ENCODE measurements at places on chromosomes 3 and 15.

- no peak for DNase-seq
Measured at GRCh38 chr3:37137516-37137915, 36.9 kb downstream of the LRRFIP2 start.

DNA sequence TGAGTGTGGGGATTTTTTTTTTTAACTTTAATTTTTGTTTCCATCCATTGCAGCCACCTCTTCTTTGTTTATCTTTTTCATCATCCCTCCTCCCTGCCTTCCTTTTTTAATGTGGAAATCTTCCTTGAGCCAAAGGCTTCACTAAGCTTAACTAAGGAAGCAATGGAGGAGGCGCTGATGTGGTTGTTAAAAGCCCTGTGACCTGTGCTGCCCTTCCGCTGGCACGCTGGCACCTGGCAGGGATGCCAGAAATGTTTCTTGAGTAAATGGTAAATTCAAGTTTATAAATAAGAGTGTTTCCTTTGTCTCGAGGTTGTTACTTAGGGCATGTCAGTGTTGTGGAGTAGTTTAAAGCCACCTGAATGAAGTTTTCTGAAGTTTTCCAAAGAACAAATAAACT lies 69.4 kb downstream of the CRTC3 start:
- no peak for DNase-seq

GRCh38 chr3:49157289-49157688 lies 8.8 kb downstream of the CCDC71 start:
- DNase-seq, result no peak

DNA sequence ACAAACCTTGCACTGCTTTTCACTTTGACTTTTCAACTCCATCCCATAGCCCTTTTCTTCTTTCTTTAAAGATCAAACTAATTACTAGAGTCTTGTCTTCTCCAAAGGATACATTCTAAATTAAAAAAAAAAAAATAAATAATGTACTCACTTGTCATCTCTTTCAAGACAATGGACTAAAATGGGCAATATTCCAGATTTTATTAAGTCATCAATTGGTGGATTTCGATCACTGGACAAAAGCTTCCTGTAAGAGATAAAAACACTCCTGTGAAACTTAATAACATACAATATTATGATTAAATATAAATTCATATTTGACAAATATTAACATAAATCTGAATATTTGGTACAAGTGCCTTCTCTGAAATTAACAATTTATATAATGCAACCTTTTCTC lies 34.1 kb downstream of the KPNA4 start:
- no peak for DNase-seq

DNA sequence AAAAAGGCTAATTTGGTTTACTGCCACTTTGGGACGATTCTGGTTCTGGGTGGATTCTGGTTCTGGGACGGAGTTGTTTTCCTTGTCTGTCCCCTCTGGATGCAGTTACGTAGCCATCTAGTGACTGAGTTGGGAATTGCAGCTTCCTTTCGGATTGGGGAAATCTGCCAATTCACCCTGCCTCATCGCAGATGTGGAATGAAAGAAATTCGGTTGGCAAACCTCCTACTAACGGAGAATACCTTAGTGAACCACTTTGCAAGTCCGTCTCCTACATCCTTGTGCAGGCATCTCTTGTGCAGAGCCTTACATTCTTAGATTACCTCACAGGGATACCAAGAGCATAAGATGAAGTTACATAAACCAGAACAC lies 31.5 kb upstream of the AP4E1 start:
- peak; percentile 16 for DNase-seq

- no peak for DNase-seq
Measured at GRCh38 chr3:31341130-31341529, 191.6 kb upstream of the STT3B start.

DNA sequence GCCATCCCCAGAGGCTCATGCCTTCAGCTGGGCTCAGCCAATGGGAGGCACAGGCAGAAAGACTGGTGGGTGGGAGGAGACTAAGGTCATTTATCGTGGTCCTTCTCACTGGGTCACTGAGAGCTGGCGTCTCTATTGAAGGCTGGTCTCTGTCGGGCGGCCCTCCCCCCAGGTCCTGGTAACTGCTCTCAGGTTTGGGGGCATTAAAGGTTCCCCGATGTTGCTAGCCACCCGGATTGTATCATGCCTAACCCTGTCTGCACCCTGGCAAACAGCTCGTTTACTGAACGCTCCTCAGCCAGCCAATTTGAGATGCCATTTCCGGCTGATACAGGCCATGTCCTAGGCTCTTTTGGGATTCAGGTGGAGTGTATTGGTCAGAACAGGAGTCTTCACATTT lies 10.5 kb downstream of the SELENOS start:
- no peak for DNase-seq

GRCh38 chr3:102796804-102797203 lies 362.0 kb downstream of the ZPLD1 start:
- no peak for DNase-seq

- no peak for DNase-seq
Measured at GRCh38 chr15:27426805-27427204, 455.8 kb downstream of the GABRG3 start.

DNA sequence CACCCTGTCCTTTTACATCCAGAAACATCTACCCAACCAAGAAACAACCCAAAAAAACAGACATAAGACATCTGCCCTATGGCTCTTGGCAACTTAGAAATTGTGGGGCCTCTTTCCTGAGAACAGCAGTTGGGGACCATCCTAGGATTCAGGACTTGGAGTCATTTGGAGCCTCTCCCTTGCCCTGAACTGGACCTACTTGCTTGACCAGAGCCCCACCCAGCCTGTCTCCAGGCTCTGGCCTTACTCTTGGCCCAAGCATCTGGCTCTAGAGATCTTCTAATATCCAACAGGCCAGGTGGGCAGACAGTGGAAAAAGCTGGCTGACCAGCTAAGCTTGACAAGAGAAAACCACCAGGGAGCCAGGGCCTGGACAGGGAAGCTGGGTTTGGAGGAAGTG lies 99.1 kb upstream of the C2CD4B start:
- no peak for DNase-seq

DNA sequence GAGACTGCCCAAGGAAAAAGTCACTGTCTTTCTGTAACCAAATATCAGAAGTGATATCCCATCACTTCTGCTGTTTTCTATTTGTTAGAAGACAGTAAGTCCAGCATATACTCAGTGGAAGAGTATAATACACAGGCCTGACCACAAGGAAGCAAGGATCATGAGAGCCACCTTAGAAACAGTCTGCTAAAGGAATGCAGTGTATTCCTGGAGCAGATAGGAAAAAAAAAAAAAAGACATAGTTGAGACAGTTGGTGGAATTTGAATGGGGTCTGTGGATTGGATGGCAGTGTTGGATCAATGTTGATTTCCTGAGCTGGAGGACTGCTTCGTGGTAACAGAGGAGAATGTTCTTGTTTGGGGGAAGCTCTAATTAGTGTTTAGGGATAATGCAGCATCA lies 26.5 kb upstream of the FBXL2 start:
- DNase-seq, result no peak

- DNase-seq, result no peak
Measured at GRCh38 chr15:87500240-87500639, 756.3 kb downstream of the NTRK3 start.

DNA sequence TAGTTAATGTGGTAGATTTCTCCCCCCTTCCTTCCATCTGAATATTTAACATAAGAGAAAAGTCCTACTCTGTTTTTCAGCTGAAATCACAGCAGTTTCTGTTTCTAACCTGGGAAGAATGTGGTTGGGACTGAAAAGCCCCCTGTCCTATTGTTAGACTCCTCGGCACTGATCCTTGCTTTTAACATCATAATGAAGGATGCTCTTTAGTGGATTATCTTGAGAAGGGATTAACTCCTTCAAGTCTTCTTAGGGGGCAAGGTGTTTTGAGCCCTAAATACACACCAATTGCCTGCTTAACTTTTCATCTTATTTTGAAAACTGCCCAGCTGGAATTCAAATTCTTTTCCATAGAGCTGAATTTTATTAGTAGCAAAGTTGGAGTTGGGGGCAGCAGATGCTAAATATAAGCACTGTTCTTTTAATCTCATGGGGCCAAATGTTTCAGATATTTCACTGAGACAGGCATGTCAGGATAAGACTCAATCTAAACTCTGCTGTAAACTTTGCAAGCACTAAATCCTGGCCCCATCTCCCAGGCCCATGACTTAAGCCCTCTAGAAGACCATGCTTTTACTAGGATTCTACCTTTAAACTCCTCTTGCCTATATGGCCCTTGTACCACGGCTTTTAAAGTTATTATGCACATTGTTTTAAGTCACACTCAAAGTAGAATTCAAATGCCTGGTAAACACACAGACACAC lies 243.2 kb upstream of the NR2F2 start:
- no peak for DNase-seq

GRCh38 chr15:33963831-33964664 lies 4.2 kb upstream of the CHRM5 start:
- DNase-seq, result no peak

DNA sequence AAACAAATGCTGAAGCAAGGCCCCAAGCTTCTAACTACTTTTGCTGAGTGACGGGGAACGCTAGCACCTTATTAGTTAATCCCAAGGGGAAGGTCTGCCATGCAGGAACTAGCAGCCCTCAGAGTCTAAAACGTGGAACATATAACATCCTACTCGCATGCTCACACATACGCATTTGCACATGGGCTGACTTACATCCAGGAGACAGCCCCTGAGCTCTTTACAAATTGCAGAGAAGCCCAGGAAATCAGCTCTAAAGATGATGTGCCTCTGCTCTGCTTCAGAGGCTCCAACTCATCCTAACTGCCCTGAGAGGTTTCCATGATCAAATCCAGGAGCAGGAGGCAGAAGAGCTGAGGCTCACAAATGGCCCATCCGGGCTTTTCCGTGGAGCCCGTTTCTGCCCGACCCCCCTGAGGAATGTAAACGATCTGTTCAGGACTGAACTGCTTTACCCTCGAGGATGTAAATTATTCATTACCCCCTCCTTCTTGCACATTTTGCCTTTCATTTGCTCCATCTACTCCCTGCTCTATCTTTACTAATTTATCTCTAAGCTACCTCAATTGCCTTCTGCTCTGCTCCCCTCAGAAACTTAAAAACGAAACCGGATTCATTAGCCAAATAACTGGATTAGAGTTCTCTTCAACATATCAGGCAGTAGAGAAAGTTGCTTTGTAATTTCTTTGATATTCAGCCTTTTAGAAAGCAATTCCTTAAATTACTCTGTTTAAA lies 141.9 kb upstream of the CCDC54 start:
- no peak for DNase-seq

DNA sequence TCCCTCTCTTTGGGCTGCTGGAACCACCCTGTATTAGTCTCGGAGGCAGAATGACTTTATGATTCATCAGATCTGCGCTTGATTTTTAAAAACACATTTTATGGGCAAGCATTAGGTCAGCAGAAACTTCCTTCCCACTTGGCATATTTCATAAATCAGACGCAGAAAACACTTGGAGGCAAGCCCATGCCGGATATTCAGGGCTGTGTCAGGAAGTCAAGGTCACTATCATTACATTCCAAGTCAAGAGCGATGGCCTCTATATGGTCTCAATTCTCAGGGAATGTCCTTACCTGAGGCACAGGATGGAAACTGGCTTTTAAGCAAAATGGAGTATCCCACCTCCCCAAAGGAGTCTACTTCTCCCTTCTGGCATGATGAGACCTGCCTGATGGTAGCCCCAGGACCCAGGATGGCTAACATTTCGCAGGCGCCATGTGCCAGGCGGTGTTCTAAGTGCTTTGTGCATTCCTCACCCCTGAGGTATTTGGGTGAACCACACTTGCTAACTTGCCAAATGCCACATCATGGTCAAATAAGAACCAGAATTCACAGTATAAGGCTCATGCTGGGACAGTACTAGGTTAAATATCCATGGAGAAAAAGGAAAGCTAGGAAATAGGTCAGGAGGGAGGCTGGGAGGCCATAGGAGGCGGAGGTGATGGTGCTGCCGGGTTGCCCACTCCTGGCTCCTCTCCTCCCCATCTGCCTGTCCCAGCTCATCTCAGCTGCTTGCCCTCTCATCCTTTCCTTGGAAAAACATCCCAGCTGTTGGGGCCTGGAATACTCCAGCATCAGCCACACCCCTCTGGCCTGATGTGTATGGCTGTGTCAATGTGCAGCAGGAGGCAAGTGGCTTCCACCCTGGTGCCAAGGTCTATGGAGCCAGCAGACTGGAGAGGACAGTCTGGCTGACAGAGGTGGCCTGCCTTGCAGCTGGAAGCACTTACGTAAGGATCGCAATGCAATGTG lies 18.8 kb downstream of the BCL2L10 start:
- no peak for DNase-seq

GRCh38 chr15:70068783-70069565 lies 28.7 kb downstream of the TLE3 start:
- DNase-seq, result no peak

- no peak for DNase-seq
Measured at GRCh38 chr15:90708516-90708915, 8.6 kb upstream of the BLM start.

- no peak for DNase-seq
Measured at GRCh38 chr3:188385295-188385694, 231.3 kb downstream of the LPP start.

DNA sequence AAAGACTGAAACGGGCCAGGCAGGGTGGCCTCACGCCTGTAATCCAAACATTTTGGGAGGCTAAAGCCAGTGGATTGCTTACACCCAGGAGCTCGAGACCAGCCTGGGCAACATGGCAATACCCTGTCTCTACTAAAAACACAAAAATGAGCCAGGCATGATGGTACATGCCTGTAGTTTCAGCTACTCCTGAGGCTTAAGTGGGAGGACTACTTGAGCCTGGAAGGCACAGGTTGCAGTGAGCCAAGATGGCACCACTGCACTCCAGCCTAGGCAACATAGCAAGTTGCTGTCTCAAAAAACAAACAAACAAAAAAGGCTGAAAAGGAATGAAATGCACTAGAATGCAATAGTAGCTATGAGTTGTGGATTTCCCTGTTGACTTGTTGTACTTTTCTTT lies 94.7 kb downstream of the STAG1 start:
- DNase-seq, result no peak

- no peak for DNase-seq
Measured at GRCh38 chr3:13483988-13484695, 4.0 kb downstream of the HDAC11 start.

GRCh38 chr3:149895769-149896168 lies 74.9 kb downstream of the PFN2 start:
- DNase-seq, result no peak

DNA sequence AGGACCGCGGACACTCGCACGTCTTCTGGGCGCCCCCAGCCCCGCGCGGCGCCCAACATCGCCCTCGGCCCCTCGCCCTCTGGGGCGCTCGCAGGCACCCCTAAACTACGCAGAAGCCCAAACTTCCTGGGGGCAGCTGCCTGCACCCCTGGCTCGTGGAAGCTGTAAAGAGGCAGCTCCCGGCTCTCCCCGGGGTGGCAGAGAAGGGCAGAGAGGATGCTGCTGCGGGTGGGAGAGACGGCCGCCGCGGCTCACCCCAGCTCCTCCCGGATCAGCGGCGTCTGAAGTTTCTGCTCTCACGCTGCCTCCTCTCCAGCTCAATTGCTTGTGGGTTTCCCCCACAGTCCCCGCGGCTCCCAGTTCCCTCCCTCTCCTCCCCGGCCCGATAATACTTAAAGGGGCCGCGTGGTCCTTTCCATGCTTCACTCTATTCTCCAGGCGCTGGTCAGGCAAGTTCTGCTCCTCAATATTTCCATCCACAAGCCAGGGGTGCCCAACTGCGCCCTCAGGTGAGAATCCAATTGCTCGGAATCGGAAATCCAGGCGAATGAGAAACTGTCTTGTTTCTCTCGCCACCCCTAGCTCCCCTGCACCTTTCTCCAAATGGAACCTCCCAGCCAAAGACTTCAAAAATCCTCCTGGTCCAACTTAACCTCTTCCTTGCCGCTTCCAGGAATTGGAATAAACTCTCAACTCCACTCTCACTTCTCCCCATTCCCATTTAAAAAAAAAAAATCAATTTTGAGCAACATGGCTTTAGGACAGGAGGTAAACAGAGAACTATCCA lies 748.5 kb downstream of the ROBO1 start:
- DNase-seq, result no peak

Measured in activated T-helper 1 cell treated with anti-CD3 and anti-CD28 coated beads, Interleukin-2, amount 50 U/mL, for 16 hours (primary cell).